ENCODE measurements at places on chromosomes 2 and 18.

- no peak for DNase-seq
These were observed 1.8 kb upstream of the CDK5R2 start for GRCh38 chr2:218957671-218958070.

DNA sequence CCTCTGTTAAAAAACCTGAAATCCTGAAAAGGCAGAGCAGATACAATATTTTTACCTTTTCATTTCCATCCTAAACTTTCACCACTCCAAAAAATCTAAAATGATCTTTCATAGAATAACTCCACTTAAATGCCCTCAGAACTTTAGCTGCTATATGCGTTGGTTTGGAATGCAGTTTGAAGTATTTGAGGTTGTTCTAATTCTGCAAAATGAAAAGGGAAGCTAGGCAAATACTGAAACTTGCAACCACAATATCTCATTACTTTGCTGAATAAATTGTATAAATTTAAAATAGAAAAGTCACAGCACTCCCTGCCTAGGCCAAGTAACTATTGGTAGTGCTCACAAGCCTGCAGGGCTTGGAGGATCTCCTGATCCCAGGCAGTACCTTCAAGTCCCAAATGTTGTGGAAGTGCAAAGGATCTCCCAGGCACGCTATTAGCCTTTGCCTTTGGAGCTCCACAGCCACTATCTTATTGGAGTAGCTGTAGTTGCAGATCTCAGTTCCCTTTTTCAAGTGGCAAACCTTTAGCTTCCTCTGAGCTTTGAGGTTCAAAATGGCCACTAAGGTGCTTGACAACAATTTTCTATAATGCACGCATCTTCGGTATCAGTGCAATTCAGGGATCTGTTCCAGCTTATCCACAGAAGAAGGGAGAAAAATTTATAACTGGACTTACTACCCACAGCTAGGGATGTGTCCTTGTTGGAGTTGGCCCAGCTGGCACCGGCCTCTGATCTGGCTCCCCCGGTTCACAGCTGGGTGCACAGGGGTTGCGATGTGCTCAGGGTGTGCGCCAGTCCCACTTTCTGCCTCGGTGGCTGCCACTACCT, 43.4 kb upstream of the ANKRD62 start:
- DNase-seq = no peak

GRCh38 chr2:158717366-158718195, 77.5 kb upstream of the DAPL1 start:
- DNase-seq = no peak

- DNase-seq = no peak
These were observed 35.3 kb upstream of the PDCL3 start for GRCh38 chr2:100527440-100528015.

GRCh38 chr2:74714691-74715080, 60.6 kb downstream of the SEMA4F start:
- DNase-seq = no peak

DNA sequence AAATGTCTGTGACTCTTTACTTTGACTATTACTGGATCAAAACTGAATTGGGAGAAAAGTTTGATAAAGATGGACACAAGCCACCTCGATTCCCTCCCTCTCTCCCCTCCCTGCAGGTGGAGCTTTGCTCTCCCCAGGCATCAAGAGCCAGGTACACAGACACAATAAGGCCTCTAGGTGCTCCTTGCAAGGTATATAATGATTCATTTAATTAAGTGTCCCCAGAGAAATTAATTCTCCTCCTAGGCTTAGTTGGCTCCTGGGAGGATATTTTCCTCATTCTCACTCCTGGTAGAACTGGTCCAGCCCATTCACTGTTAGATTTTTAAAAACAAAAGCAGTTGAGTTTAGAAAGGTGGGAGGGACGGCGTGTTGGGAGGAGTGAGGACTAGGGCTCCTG, 352.4 kb upstream of the SMIM21 start:
- no peak for DNase-seq

DNA sequence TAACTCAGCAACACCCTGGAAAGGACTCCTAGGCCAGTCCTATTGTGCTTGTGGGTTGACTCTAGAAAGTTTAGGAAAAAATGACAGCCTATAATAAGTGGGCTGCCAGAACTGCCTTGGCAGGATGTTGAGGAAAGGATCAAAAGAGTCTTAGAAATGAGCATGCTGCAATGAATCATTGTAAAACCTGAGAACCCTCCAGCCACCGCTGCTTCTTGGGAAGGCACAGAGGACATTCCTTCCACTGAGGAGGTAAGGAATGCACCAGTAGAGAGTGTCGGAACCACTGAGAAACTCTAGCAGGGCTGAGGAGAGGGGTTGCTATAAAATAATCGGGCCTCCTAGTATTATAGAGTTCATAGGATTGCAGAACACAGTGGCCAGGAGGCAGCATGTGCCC, 146.7 kb upstream of the SMIM21 start:
- no peak for DNase-seq

GRCh38 chr2:236973343-236973980, 112.2 kb upstream of the COPS8 start:
- DNase-seq = no peak
